ENCODE measurements at places on chromosomes 11 and 22.

DNA sequence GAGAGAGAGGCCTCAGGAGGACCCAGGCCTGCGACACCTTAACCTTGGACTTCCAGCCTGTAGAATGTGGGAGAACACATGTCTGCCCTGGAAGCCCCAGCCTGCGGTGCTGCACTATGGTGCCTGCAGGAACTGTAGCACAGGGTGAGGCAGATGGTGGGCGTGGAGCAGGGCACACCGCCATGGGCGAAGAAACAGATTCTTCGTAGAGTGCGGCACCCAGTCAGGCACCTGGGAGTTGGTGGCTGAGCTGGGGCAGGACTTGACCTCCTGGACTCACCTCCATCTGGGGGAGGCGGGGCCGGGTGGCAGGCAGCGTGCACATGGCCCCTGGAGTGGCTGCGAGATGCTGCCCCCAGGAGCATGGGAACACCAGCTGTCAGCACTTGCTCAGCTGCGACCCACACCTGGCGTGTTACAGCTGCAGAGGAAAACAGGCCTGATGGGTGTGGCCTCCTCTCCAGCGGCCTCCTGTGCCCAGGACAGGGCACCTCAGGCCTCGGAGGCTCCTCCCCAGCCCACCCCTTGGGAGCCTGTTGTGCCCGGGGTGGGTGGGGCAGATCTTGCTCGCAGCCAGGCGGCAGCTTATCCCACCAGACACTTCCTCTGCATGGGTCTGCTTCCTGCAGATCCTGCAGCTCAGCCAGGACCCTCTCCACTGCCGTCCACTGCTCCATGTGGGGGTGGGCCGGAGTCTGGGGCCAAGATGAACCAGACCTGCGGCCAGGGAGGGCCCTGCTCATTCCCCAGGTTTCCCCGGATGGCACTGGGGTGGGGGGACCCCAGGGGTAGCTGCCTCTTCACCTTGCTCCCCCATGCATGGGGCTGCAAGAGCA is 80.4 kb downstream of the MYEOV start:
- no peak for DNase-seq

GRCh38 chr11:112269139-112269538 is 8.5 kb upstream of the PLET1 start:
- no peak for DNase-seq

GRCh38 chr11:78037056-78037455 is 14.0 kb upstream of the KCTD14 start:
- no peak for DNase-seq

DNA sequence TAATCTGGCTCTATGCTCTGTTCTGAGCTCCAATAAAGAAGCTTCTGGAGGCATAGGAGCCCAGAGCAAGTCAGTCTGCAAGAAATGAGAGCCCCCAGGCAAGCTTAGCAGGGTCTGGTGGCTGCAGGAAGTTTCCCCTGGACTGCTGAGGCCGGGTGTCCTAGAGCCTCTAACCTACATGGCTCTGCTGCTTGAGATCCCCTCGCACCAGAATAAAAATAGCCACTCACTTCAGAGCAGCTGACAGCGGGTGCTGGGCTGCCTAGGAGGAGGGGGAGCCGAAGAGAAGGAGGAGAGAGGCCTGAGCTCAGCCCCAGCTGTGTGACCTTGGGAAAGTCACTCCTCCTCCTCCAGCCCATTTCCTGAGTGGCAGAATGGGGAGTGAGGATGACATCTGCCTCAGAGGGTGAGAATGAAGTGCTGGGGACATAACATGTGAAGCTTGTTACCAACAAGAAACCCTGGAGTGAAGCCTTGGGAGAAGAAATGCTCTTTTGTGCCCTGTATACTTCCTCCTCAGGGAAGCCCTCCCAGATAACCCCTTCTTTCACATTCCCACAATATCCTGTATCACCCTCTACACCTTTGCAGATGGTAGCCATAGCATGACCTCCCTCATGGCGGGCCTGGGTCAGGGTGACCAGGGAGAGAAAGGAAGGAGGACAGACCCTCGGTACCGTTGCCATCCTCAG is 3.6 kb upstream of the INPP5J start:
- DNase-seq, result no peak

GRCh38 chr11:134334796-134335571 is 3.2 kb downstream of the GLB1L2 start:
- no peak for DNase-seq

GRCh38 chr11:67053896-67054329 is 2.7 kb upstream of the RHOD start:
- no peak for DNase-seq

- no peak for DNase-seq
Measured at GRCh38 chr11:69280994-69281393, 13.0 kb upstream of the MYEOV start.

Data from aorta (tissue), 5 donors.